ENCODE measurements at places on chromosomes 6 and 20.

DNA sequence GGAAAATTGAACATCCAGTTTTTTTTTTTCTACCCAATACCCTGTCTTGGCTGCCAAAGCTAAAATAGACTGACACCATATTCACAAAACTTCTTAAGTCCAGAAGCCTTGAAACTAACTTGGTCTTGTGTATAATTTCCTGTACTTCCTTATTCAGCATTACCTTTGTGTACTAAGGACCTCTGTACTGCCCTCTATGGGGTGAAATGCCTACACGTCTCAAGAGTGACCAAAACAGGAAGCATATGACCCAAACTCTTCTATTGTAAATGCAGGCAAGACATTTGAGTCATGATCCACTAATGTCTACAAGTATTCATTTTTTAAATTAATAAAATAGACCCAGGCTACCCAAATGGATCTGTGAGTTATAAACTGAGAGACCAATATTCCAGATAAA is 50.4 kb downstream of the HMGCLL1 start:
- no peak for DNase-seq

DNA sequence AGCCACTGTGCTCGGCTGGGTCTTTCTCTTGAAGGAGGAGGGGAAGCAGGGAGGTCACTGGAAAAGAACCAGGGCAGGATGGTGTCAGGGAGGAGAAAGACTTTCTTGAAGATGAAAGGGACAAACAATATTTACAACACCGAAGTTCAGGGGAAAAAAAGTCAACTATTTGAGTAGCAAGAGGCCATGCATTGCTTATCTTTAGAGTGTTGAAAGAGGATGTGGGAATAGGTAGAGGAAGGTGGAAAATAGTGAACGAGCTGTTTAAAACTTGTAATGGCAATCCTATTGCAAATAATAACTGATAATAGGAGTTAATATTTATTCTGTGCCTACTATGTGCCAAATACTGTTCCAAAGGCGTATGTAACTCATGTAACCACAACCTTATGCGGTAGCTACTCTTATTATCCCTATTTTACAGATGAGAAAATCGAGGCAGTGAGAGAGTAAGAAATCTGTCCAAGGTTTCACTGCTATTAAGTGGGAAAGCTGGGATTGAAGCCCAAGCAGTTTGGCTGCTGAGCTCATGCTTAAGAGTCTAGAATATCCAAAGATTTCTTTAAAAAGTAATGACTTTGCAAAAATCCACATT is 12.7 kb upstream of the MLIP start:
- DNase-seq = no peak

DNA sequence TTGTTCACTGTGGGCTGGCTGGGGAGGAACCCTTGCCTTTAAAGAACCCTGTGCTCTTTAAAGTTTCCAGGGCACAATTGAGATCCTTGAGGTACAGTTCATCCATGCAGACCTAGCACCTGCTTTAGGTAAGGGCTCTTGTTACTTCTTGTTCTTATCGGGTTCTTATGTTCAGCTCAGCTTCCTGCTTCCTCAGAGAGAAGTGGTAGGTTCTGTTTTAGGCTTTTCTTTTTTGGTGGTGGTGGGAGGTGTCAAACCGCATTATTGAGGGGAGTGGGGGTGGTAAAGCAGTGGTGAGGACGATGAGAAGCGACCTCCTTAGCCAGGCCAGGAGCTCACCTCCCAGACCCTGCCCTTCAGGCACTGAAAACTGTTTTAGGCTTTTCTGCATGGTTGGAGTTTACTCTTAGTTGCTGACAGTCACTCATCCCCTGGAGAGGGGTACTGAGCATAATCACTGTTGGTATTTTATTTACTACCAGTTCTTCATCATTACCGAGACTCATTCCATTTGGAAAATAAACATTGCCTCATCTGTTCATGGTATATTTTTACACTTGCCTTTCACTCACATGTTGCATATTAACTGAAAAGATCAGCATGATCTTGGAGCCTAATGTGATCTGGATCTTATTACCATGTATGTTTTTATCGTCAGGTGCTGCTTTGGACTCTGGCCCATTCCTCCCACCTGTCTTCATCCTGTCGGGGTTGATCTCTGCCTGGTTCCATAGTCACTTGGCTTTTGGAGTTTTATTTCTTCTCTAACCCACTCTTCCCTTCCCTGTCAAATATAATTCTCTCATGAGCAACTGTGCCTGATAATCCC is 35.4 kb downstream of the SLC16A10 start:
- no peak for DNase-seq

DNA sequence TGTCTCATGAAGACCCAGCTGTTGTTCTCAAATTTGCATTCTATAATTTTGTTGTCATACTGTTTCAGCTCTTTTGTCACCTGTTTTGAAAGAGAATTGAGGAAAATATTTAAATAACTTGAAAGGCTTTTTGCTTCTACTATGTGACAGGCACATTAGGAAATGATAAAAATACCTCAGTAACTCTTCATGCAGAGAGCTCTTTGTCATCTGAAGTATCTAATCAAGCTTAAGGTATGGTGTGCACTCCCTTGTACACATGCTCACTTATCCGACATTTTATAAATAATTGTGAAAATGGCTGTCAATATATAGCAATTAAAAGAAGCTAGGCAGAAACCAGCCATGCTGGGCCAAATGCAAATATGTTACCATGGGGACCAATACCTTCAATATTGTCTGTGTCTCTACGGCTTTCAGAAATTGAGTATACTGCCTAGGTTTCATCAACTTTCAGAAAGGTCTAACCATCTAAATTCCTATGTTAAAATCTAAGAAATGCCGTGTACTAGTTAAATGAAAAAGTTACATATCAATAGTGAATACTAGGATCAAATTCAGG is 349.0 kb downstream of the RNGTT start:
- no peak for DNase-seq

GRCh38 chr20:51985013-51985415 is 182.7 kb upstream of the SALL4 start:
- no peak for DNase-seq

- DNase-seq = no peak
Observed at GRCh38 chr6:20583444-20583800, 49.2 kb downstream of the CDKAL1 start.

GRCh38 chr6:75220357-75220756 is 14.5 kb upstream of the COL12A1 start:
- no peak for DNase-seq

DNA sequence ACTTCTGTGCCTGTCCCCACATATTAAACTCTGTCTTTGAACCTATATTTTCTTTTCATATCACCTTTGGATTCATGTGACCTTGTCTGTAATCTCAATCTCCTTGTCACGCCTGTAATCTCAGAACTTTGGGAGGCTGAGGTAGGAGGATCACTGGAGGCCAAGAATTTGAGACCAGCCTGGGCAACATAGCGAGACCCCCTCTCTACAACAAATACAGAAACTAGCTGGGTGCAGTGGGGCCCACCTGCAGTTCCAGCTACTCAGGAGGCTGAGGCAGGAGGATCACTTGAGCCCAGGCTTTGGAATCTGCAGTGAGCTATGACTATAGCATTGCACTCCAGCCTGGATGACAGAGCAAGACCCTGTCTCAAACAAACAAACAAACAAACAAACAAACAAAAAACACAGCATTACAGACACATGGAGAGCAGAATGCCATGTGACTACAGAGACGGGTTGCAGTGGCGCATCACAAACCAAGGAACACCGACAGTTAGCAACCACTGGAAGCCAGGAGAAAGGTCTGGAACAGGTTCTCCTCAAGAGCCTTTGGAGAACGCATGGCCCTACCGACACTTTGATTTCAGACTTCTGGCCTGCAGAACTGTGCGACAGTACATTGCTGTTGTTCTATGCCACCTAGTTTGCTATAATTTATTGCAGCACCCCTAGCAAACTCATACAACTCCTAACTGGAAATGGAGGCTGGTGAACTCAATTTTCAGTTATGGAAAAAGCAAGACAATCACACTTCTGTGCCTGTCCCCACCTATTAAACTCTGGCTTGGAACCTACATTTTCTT is 14.6 kb upstream of the TIAM2 start:
- no peak for DNase-seq

DNA sequence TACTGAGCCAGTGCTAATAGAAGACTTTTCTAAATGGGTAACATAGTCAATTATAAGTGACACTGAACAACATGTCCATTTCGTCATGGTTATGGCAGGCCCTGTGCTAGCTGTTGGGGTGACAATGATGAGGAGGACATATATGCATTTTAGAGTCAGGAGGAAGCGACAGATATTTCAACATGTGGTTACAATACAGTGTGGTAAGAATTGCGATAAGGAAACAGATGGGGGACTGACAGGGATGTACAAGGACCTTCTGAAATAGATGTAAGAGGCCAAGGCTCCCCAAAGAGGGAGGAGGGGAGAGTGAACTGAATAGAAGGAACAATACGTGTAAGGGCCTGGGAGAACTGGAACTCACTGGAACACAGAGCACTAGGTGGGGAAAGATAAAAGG is 11.7 kb downstream of the MMP24 start:
- DNase-seq = no peak

- no peak for DNase-seq
Observed at GRCh38 chr6:91299544-91300491, 712.9 kb upstream of the MAP3K7 start.

DNA sequence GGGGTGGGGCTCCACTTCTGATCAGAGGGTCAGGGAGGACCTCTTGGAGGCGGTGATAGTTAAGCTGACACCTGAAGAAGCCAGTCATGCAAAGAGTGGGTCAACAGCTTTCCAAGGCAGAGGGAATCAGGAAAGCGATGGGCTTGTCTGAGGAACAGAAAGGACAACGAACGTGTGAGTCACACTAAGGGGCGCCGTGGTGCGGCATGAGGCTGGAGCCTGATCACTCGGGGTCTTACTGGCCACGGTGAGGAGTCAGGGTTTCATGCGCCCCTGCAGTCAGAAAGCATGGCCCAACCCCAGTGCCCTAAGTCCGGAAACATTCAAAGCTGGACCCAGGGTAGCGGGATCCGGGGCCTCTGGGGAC is 50.6 kb upstream of the SLC32A1 start:
- DNase-seq = no peak

GRCh38 chr6:53702316-53702715 is 36.8 kb upstream of the KLHL31 start:
- DNase-seq = no peak

DNA sequence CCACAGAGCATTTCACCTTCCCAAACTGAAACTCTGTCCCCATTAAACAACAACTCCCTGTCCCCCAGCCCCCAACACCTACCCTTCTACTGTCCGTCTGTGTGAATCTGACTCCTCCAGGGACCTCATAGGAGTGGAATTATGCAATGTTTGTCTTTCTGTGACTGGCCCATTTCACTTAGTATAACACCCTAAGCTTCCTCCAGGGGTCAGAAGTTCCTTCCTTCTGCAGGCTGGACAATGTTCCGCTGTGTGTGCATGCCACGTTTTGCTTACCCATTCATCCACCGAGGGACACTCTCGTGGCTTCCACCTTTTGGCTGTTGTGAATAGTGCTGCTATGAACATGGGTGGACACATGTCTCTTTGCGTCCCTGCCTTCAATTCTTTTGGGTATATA is 37.6 kb upstream of the MPC1 start:
- DNase-seq = no peak

- no peak for DNase-seq
Observed at GRCh38 chr6:38024908-38025307, 205.4 kb downstream of the ZFAND3 start.

DNA sequence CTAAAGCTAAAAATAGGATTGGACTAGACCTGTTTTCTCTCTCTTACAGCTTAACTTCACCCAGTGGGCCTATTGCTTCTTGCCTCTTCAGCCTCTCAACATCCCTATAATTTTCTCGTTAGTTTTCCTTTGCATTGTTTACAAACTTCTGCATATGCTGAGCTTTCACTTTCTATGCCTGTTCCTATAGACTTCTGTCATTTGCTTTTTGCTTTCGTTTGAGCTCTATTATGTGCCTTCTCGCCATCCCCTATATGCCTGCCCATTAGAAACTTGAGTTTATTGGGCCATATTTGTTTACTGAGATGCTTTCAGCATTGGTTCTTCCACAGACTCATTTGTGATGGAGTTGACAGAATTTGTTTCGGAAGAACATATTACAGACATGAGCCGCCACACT is 40.9 kb downstream of the NCOA7 start:
- no peak for DNase-seq

- no peak for DNase-seq
Observed at GRCh38 chr20:63518351-63518861, 2.2 kb upstream of the PPDPF start.

DNA sequence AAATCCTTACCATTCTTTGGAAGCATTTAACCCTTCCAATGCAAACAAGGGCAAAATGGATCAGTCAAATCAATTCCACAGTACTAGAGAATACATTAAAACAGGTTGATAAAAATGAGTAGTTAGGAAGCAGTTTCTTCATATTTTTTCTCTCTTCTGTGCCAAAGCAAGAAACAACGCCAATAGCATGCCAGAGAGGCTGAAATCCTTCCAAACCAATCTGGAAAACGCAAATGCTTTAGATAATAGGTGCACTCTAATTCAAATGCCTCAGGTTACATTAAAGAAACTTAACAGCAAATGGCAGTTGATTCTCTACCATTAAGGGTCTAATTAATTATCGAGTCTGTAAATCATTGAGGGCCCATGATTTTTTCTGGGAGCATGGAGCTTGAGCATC is 755.2 kb downstream of the C6orf118 start:
- DNase-seq = no peak

- DNase-seq = no peak
Observed at GRCh38 chr6:124310139-124310538, 506.5 kb downstream of the NKAIN2 start.

- DNase-seq = no peak
Observed at GRCh38 chr6:133241086-133241900, at the start of gene EYA4. TSS of gene EYA4 (plus strand) at chr6:133241357. CDS start at chr6:133274781, 33,424 bp downstream.

- DNase-seq = no peak
Observed at GRCh38 chr6:18492972-18493371, 105.8 kb downstream of the RNF144B start.

DNA sequence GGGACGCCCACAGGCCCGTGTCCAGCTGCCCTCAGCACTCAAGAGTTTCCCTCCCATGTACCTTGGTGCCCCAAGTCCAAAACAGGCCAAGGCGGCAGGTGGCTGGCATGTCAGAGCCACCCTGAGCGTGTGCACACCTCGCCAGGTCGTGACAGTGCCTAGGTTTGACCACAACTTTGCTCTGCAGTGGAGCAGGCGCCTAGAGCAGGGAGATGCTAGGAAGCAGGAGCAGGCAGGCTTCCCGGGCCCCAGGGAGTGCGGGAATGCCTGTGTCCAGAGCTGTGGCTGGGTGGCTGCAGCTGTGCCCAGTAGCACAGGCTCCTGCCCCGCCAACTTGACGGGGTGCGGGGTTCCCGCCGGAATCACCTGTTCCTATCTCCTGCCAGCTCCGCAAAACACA is 380.8 kb upstream of the IMPG1 start:
- DNase-seq = no peak

GRCh38 chr20:4150070-4150441 is 134.7 kb upstream of the RNF24 start:
- DNase-seq = no peak

Data from stimulated activated CD4-positive, alpha-beta T cell treated with anti-CD3 and anti-CD28 coated beads, TNF-alpha, amount 100 ng/mL, for 48 hours (primary cell).